ENCODE measurements at places on chromosomes 5 and 9.

GRCh38 chr9:133184971-133185370 lies 21.3 kb upstream of the GBGT1 start:
- ATAC-seq, result peak; percentile 78

DNA sequence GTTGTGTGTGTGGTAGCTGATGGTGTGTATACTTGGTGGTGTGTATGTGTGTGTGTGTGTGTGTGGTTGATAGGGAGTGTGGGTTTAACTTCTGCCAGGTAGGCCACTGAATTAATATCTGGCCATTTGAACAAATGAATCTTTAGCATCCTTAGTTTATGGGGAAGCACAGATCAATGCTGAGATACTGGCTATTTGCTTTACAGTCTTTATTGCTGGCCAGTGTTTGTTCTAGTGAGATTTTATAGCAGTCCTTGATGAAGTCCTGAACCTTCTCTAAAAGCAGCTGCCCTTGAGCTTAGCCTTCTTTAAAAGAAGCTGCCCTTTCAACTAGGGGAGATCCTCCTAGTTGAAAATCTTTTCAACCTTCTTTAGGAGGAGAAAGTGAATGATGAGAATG lies 69.3 kb downstream of the MACIR start:
- ATAC-seq, result no peak

DNA sequence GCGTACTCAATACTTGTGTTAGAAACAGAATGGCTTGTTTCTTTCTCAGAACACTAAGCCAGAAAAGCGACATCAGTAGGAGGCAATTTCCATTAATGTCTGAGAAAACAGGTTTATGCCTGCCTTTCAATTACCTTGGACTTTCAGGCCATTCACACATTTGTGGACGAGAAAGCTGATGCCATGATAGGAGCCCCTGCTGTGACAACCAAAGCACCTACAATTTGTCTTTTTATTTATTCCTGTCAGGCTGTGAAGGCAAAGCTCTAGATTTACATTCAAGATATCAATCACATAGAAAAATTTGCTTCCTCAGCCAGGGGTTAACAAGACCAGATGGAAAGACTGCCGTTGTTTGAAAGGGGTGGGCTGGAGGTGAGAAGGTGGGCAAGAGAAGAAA lies 76.2 kb downstream of the C7 start:
- ATAC-seq, result no peak

- no peak for ATAC-seq
Measured at GRCh38 chr9:114114364-114114763, 15.3 kb upstream of the KIF12 start.

GRCh38 chr9:12851341-12852090 lies 76.7 kb downstream of the LURAP1L start:
- no peak for ATAC-seq

DNA sequence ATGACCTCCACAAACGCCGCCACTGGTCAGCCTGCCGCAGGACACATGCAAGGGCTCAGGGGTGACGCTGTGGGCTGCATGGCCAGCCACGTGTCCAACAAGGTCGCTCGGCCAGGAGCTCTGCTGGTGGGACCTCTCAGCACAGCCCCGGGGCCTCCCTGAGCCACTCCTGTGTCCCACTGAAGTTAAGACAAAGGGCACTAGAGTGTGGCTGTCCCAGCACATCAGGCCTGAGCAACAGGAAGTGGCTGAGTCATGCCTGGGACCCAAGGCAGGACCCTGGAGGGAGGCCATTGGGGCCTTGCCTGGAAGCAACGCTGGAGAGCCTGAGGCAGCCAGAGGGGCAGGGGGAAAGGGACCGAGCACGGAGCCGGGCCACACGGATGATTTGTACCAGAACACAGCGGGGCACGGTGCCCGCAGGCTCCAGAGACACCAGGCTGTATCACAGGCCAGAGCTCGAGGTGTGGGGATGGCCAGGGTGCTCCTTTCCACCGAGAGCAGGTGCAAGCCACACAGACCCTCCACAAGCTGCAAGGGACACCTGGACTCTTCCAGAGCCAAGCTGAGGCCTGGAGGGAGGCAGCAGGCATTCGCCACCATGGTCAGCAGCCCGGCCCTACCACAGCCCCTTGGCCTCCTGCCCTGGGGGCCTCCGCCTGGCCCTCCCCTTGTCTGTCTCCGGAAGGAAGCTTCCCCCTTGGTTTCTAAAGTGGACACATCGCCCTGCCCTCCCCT lies 6.5 kb upstream of the TMEM210 start:
- ATAC-seq, result no peak

DNA sequence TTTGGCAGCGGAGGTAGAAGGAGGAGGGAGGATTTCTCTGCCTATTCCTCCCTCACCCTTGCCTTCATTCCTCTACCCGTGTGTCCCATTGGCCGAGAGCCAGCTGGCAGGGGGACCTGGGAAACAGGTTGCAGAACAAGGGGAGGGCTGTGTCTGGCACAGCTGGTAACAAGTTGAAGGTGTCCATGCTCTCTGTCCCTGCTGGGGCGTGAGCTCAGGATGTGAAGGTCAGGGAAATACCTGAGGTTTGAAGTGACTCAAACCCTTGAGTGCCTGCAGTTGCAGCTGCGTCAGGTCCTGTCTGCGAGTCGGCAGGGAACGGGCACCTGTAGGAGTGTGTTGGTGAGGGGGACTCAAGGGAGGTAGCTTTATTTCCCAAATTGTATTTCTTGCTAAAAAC lies 16.2 kb downstream of the MIGA2 start:
- no peak for ATAC-seq

DNA sequence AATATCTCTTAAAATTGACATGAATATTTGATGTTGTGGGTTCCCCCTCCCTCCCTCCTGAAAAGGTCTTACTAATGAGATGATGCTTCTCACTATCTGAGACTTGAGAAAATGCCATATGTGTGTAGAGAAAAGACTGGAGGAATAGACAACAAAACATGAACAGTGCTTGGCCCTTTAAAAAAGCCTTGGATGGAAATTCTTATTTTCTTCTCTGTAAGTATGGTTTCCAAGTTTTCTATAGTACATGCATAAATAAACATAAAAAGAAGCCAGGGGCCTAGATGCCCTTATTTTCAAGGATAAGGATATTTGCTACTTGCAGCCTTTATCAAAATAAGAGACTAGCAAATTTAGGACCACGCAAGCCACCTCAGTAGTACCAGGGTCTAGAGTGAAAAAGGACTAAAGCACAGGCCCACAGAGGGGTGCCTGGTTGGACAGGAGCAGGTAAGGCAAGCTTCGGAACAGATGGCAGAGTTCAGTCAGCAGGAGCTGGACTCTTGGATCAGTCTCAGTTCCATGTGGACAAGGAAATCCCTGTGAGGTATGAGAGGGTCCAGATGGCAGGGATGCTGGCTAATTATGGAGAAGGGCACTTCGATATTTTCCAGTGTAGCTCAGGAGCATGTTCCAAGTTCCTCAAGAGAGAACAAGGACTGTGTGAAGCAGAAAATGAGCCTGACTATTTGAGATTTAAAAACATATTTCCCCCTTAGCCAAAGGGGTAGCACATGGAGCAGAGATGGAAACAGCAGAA lies 4.6 kb upstream of the ANP32B start:
- ATAC-seq, result no peak

DNA sequence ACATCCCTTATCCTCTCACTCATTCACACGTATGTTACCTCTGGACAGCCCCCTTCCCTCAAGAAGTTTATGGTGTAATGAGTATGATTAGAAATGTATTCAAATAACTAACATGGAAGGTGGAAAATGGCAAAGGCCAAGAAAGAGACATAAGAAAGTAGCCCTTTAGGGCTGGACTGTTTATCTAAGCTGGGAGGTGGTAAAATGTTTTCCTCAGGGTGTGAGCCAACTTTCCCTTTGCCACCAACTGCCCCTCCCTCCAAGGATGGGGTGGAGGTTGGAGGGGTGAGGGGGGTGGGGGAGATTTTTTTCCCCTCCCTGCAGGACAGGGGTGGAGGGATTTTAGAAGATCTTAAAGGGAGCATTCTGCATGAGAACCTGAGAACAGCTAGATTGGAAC lies 8.2 kb downstream of the SLC45A2 start:
- ATAC-seq, result no peak

DNA sequence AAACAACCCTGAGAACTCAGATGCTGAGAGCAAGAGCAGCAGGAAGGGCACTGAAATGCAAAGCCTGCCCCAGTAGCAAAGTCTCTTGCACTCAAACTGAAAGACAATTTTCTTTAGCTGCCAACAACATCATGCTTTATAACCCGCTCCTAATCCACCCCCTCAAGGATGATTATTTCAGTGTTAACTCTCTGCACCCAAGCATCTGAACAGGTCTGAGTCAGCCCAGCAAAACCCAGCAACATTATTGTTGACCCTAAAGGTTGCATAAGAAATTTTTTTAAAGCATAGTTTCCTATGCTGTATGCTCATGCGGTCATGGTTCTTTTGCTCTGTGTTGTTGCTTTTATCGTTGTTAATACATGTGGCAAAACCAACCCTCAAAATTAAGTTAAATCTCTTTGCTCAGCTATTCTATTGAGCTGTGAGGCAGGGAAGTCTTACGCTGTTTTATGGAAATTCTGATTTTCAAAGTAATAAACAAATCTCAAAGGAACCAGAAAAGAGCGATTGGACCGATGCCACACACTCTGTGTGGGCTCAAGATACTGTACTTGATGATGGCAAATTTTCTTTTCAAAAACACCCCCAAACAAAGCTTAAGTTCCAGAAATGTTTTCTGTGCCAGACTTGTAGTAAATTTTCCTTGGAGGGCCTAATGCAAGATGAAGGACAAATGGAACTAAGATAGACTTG lies 440.6 kb upstream of the MPDZ start:
- no peak for ATAC-seq

GRCh38 chr9:35116539-35116897 lies 856 bp upstream of the ATOSB start:
- peak; percentile 7 for ATAC-seq

DNA sequence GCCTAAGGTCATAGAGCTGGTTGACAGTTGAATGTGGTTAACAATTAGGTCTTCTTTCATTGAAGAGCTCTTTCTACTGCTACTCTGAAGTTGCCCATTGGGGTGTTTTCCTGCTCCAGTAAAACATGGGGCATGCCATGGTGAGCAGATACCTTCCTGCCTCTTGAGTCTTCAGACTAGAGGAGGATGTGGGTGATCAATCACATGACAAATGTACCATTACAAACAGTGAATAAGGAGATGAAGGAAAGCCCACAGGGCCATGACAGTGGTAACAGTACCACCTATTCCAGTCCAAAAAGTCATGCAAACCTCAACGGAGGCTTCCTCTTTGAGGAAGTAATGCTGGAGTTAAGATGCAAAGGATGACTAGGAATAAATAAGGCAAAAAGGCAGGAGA lies 73.5 kb downstream of the CYFIP2 start:
- ATAC-seq, result no peak

Data from motor neuron (in vitro differentiated cells).